Bronchial epithelial cell (primary cell): ENCODE measurements at places on chromosomes 3 and 15. TPM values are rescaled to one million over a fixed set of nuclear protein-coding genes. Genes with fewer than 3 reads are reported as not detected.

Gene ULK4
- total RNA-seq, result 3.9 and 6.4 TPM in 2 replicates

Gene ADAM10
- total RNA-seq, result 112 and 118 TPM in 2 replicates

Gene C15orf61
- 1.8 and 2.1 TPM in 2 replicates for total RNA-seq

Gene MUSTN1
- not detected in 2 replicates for total RNA-seq

DNA sequence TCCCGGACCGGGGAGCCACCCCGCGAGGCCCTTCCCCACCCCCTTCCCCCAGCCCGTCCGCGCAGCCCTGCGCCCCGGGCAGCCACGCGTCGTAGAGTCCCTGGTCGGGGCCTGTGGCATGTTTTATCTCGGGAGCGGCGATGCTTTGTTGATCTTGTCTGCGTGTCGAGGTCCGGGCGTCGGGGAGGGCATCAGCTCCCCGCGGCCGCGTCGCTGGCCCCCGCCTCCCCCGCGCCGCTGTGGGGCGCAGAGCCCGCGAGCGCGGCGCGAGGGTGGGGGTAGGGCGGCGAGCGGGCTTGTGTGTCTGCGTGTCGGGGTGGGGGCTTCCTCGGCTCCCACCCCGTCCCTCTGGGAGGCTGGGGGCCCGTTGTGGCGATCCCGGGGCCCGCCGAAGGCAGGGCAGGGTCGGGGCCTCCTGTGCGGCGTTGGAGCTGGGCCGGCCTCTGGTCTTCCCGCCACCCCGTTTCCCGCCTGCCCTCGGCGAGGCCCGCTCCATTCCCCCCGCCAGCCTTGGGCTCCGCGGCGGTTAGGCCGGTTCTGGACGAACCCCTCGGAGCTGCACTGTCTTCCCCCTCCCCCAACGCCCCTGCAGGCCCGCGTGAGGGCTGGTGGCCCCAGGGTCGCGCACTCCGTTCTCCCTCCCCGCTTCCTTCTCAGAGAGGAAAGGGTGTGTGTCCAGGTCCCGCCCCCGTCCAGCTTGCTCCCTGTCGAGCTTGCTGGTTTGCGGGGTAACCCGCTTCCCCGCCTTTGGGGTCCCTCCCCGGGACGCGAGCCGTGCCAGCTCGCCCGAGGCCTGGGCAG lies 695 bp downstream of the GMPS start:
- DNase-seq, result no peak

GRCh38 chr3:14161282-14161681 lies 17.1 kb downstream of the XPC start:
- DNase-seq, result no peak

DNA sequence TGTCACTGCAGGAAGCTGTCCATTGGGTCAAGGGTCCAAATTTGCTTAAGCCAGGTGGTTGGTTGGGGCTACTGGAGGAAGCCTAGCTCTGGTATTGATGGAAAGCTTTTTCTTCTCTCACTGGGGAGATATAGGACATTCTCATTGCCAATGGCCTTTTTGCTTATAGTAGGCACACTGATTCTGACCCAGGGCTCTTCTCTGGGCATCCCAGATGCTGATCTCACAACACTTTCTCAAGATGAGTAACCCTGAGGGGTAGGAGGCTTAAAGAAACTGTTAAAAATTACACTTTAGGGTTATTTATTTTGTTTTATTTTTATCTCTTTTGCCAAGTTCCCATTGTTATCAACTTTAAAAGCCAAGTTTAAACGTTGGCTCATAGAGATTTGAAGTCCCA lies 337.8 kb downstream of the LRRC3B start:
- no peak for DNase-seq

GRCh38 chr3:82085851-82086475 lies 324.5 kb upstream of the GBE1 start:
- no peak for DNase-seq

DNA sequence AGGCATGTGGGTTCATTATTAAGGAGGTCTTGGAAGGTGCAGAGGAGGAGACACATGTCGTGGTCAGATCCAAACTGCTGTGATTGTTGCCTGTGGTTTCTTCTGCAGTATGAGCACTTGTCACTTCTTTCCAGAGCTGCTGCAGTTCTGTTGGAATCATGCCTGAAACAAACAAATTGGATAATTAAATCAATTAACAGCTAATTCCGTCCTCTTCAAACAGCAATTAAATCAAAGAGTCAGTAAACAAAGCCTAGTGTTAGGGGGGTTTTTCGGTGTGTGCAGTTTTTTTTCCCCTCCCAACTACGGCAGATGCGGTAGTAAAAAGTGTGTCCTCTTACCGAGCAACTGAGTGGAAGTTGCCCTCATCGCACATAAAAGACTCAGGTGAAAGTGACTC lies 542.2 kb downstream of the FOXP1 start:
- no peak for DNase-seq

- DNase-seq, result peak; percentile 59
Observed at GRCh38 chr15:74635228-74635627, 19.6 kb downstream of the CLK3 start.

DNA sequence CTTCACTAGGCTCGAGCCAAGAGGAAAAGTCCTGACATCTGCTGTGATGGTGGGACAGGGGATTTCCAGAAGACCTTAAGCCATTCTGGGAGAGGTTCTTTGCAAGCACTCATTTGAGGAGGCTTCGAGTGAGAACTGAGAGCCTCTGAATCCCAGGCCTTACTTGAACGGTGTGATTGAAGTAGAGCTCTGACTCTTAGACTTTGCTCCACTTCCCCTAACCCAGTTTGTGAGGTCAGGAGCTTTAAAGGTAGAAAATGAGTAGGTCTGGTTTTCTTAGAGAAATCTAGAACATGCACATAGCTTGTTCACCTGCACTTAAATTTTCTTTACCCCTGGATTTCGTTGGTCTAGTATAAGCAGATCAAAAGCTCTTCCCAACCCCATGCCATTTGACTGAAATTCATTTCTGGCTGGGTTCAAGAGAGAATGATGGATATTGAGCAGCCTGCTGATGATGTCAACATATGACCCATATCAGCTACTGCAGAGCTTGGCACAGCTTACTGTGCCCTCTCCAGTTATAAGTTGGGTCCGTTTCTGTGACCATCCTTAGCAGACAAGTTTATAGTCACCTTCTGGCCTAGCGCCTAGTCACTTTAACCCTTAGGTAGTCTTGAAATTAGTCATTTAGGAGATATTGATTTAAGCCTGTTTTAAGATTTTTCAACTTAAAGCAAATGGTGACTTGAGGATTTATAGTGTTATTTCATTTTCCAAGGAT lies 229.2 kb upstream of the CHRM5 start:
- no peak for DNase-seq

- DNase-seq, result no peak
Observed at GRCh38 chr15:82698711-82699345, 10.8 kb downstream of the AP3B2 start.

DNA sequence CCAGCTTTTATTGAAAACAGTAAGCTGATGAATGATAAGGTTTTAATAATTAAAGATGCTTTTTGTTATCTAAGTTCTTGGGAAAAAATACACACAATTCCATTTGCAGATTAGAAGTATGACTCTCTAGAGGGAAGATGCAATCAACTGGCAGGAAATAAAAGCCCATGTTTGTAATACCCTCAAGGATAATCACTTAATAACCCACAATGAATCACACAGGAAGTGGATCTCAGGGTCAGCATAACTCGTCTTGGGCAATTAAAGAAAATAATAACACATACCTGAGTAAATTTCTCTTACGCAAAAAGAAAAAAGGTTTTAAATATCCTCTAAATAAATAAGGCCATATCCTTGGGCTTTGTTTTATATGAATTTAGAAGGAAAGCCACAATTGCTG lies 9.4 kb upstream of the EID1 start:
- peak; percentile 94 for DNase-seq

- DNase-seq, result peak; percentile 93
Observed at GRCh38 chr3:18134386-18135059, 290.6 kb downstream of the SATB1 start.
